IMR-90 (cell line): ENCODE measurements at places on chromosomes 13 and 19. TPM values are rescaled to one million over a fixed set of nuclear protein-coding genes. Genes with fewer than 3 reads are reported as not detected.

DNA sequence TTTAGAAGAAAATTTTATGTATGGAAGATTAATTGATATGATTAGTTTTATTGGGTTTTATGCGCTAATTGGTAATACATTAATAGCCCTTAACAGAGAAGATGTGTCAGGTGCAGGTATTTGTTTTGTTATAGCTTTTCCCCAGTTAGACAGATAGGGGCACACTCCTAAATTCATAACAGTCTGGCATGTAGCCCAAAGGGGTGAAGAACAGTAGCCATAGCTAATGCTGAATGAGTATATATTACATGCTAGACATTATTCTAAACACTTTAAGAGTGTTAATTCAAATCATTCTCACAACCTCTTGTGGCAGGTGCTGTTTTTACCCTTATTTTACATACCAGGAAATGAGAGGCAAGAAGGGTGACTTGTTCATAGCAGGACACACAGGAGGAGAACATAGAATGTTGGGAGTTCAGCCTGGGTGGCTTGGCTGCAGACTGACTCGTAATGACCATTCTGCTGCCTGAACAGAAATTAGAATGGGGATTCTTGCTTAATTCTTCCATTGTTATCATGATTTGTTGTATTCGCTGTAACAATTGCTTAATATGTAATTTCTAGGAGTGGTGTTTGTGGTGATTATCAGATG, 20.1 kb downstream of the PCCA start:
- DNase-seq, result peak; percentile 19

CLIP3 gene
- 24.4 and 28.7 TPM in 2 replicates for polyA plus RNA-seq

DNA sequence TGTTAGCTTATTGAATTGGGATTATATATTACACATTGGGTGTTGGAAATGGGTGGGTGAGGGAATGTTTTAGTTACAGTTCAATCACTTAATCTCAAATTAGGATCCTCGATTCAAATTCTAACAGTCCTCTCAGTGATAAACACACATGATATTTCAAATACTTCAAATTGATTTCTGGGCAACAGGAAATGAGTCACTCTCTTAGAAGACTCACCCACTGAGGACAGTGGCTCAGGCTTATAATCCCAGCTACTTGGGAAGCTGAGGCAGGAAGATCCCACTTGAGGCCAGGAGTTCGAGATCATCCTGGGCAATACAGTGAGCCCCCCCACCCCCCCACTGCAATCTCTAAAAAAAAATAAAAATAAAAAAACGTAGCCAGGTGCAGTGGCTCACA, 435.3 kb downstream of the KLF12 start:
- peak; percentile 44 for DNase-seq

DNA sequence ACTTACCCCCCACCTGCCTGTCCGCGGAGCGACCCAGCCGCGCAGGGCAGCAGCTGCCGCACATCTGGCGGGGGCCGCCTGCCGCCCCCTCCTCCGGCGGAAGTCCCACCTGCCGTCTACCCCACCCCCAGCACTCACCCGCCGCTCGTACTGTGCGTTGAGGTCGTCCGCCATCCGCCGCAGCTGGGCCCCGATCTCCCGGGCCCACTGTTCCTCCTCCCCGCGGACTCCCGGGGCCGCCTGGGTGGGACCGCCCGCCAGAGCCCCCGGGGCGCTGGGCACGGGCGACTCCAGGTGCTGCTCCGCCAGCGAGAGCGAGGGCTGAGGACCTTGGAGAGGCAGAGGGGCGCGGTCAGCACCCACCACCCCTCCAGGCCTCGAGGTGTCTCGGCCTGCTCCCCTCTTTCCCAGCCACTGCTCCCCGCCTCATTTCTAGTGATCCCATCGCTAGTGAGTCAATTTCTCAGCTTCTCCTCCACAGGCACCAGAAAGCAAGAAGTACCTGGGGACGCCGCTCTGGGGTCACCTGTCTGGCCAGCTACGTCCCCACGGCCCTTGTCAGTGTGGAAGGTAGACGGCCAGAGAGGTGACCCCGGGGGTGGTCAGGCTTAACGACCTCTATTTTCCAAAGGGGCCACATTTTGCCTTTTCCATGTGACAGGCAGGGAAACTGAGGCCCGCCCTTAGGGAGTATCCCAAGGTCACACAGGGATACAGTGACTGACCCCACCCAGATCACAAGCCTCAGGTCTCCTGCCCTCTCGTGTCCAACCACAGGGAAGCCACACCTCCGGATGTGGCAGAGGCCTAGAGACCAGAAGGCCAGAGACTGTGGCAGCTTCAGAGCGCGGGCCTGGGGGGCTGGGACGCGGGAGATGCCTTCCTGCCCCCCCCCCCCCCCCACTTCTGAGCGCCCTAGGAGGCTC, 4.3 kb downstream of the BBC3 start:
- DNase-seq, result peak; percentile 67

GRCh38 chr19:29672933-29673336, 7.7 kb downstream of the PLEKHF1 start:
- DNase-seq, result no peak

DNA sequence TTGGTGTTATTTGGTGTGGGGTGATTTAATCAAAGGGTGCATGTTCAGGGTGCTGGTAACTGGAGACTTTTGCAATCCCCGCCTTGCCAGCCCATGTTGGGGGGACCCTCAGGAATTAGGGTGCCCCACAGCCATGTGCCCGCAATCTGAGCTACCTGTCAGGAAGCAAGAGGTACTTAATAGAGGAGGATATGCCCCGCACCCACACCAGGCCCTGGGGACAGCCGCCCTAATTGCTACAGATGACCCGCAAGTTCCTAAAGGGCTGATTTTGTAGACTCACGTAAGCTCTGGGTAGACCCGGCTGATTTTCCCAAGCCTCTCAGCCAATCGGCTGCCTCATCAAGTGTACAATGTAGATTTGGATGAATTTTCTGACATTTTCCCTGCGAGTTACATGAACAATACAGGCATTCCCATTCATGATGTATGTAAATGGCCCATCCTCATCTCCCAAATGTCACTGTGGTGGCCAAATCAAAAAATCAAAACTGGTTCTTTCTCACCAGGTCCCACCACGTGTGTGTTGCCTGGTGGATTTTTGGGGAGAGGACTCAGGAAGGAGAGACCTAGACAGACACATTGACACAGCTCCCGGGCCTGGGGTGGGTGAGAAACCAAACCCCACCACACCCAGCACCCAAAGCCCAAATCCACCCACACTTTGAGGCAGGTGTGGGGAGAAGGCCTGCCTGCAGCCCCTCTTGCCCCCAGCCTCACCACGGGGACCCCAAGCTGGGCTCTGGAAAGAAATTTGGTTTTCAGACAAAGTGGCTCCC, 119.2 kb upstream of the SPACA7 start:
- DNase-seq, result no peak

DNA sequence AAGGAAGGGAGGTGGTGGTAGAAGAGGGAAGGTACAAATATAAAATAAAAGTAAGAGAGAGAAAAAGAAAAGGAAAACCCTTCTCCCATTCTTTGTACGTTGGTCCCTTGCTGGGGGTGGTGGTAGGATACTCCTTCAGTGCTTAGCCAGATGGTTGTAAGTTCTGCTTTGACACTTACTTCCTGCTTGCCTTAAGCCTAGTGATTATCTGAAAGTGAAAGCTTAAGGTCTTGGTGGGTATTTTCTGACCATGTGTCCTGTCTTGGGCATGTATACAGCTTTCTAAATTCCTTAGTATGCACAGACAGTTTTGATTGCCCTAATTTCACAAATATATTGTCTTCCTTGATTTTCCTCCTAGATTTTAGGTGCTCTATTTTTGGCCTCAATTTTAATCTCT, 314.8 kb downstream of the PCDH17 start:
- DNase-seq, result no peak

GRCh38 chr13:73228546-73228945, 169.7 kb downstream of the KLF5 start:
- DNase-seq, result peak; percentile 28

FUT6 gene
- not detected in 2 replicates for polyA plus RNA-seq

DNA sequence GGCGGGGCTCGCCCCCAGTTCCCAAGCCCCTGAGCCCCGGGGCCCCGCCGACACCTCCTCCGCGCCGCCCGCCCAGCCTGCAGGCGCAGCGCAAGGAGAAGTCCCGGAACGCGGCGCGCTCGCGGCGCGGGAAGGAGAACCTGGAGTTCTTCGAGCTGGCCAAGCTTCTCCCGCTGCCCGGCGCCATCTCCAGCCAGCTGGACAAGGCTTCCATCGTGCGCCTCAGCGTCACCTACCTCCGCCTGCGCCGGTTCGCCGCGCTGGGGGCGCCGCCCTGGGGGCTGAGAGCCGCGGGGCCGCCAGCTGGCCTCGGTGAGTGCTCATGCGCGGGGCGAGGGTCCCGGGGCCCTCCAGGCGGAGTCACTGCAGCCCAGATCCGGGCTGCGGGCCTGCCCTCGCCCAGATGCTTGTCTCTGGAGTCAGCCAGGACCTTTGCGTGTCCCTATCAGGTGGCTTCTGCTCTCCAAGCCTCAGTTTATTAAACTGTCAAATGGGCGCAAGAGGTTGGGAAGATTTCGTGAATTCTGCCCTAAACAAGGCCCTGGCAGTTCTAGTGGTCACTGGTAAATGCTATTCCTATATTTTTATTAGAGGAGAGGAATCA, 2.0 kb downstream of the NPAS1 start:
- DNase-seq, result no peak

DNA sequence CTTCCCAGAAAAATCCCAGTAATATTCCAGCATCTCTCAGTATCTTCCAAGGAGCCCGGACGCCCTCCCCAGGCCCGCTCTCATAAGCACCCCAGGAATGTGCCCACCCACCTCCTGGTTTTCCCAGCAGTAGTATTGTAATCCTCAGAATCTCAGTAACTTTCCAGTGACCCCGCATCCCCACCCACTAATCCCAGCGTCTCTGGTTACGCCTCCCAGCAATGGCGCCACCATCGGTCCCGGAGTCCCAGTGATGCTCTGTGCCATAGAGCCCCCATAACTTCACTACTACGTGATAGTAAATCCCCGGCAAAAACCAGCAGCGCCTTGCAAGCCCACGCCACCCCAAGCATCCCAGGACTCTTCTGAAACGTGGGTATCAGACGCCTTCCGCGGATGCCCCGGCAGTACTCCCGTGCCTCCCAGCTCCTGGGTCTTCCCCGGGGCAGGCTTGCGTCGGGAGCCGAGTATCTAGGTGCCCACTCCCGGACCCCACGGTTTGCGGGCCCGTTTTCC, 928 bp upstream of the PNPLA6 start:
- DNase-seq, result peak; percentile 87

GRCh38 chr19:5290336-5291262, 50.0 kb downstream of the PTPRS start:
- DNase-seq, result no peak

CGB8 gene
- 0.47 and 0.48 TPM in 2 replicates for polyA plus RNA-seq

DNA sequence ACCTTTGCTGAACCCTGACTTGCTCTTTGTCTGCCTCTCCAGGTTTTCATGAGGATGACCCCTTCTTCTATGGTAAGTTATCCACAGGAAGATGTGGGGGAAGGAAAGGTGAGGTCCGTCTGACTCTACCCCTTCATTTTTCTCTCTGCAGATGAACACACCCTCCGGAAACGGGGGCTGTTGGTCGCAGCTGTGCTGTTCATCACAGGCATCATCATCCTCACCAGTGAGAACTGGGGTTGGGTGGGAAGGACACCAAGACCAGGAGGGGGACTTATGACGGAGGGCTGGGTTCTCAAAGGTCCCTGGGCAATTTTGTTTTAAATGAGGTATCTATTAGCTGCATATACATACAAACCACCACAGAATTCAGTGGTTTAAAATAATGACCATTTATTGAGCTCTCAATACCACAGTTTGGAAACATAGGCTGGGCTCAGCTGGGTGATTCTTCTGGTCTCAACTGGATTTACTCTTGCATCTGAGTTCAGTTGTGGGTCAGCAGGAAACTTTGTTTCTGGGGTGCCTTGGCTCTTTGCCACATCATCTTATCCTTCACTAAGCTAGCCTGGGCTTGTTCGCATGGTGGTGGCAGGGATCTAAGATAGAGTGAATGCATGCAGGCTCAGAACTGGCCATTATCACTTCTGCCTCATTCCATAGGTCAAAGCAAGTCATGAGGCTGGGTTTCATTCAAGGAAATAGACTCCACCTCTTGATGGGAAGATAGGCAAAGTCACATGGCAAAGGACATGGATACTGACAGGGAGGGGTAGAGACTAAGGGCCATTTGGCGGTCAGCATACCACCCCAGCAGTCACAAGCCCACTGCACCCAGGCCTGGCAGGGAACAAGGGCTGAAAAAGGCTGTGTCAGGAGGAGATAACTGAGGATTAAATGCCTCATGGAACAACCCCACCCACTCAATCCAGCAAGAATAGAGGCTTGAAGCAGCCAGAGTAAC, 11.8 kb downstream of the FXYD5 start:
- no peak for DNase-seq

COL5A3 gene
- 1.5 TPM in 2 replicates for polyA plus RNA-seq

DNA sequence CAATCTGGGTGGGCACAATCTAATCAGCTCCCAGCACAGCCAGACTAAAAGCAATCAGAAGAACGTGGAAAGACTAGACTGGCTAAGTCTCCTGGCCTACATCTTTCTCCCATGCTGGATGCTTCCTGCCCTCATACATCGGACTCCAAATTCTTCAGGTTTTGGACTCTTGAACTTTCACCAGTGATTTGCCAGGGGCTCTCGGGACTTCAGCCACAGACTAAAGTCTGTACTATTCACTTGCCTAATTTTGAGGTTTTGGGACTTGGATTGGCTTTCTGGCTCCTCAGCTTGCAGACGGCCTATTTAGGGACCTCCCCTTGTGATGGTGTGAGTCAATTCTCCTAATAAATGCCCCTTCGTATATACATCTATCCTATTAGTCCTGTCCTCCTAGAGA, 66.6 kb upstream of the SOX21 start:
- no peak for DNase-seq

KDELR1 gene
- polyA plus RNA-seq, result 171 and 180 TPM in 2 replicates

DNA sequence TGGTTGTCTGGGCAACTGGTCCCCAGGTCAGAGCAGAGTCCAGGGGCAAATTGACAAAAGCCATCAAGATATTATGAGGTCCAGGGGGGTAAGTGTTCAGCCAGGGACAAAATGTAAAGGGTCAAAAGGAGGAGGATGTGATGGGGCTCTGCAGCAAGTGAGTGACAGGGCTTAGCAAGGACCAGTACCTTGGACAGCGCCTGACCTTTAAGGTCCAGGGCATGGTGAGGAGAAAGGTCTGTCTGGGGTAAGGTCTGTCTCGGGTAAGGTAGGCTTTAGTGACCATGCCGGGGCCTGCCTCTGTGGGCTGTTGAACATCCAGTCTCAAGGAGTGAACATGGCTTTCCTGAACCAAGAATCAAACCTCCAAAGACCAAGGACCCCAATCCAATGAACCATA, 6.3 kb upstream of the ZNF358 start:
- DNase-seq, result no peak

- peak; percentile 43 for DNase-seq
Observed at GRCh38 chr19:3163230-3163886, 15.2 kb upstream of the S1PR4 start.

GAPDHS gene
- not detected in 2 replicates for polyA plus RNA-seq

- DNase-seq, result no peak
Observed at GRCh38 chr13:47179321-47179720, 282.5 kb upstream of the HTR2A start.
